ENCODE measurements at places on chromosomes 11 and 22.

DNA sequence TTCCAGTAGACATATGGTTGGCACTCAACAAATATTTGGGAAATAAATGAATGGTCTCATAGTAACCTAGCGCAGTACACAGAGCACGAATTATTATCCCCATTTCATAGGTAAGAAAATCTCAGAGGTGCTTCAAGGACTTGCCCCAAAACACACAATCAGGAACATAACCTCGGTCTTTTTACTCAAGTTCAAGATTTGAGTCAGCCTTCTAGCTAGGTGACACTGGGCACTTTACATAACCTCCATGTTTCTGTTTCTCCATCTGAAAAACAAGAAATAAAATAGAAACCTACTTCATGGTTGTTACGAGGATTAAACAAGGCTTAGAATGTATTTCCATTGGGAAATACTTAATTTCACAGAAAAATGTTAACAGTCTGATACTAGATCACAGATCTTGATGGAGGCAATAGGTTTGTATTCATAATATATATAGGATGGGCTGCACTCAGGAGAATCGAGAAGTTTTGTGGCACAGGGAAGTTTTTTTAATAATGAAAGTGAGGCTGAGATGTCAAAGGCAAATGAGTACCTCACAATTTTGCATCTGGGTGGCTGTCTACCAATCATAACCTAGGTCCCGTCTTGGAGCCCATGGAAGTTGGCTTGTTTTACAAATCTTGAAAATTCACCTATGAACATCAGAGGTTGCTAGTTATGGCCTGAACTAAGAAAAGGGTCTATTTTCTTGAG, 147.4 kb upstream of the ZC3H12C start:
- DNase-seq: no peak

DNA sequence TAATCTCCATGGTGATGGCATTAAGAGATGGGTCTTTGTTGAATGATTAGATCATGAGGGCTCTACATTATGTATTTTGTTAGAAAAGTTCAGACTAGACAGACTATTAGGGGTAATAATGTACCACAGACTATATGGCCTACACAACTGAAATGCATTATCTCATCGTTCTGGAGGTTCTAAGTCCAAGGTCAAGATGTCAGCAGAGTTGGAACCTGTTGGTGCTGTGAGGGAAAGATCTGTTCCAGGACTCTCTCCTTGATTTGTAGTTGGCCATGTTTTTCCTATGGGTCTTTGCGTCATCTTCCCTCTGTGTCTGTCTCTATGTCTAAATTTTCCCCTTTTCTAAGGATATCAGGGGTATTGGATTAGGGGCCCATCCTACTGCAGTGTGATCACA, 8.4 kb upstream of the GLYATL1 start:
- no peak for DNase-seq

DNA sequence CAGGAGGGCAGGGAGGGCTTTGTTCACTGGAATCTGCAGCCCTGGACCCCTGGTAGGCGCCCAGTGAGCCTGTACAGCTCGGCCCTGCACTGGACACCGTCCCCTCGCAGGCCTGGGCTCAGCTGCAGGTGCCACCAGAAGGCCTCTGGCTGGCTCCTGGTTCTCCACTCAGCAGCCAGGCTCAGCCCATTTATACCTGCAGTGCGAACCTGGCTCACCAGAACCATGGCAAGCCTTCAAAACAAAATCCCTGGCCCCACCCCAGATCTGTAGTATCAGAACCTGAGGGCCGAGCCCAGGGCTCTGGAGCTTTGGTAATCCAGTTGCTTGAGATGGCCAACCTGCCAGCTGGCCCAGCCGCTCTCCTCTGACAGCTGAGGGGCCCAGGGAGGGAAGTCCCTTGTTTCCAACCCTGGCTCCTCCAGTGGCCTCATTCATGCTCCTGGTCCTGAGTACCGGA, 870 bp upstream of the FREY1 start:
- no peak for DNase-seq

GRCh38 chr11:36205536-36205935, 83.7 kb downstream of the COMMD9 start:
- DNase-seq: no peak

- peak; percentile 90 for DNase-seq
These were observed 10.4 kb upstream of the C1QTNF6 start for GRCh38 chr22:37198258-37199102.

DNA sequence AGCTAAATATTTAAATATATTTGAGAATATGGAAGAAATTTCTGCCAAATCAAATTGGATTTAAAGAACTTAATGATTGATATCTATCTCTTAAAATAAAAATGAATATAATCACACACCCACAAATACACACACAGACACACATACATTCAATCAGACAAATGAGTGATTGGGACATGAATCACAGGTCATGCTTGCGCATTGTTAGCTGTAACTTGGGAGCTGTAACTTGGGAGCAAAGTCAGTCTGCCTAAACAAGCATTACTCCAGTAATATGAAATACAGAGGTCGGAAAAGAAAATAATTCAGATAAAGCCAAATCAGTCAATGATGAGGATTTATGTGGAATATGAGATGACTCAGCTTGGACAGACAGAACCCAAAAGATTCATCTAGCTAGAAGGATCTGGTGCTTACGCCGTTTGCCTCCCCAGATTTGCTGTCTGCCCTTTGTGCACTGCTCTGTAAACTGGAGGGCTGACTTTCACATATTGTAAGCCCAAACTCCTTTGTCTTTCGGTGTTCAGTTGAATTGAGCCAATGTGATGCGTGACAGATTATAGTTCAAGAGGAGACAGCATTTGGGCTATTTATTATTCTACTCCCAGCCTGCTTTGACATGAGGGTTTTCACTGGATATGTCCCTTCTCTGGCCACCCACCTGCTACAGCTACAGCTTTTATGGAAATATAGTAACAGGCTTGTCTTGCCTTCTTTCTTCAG, 1.6 kb downstream of the OR56B1 start:
- DNase-seq: no peak

- DNase-seq: no peak
These were observed 64.5 kb downstream of the C11orf91 start for GRCh38 chr11:33636104-33636503.

- DNase-seq: no peak
These were observed 13.3 kb downstream of the MS4A13 start for GRCh38 chr11:60528465-60528864.

DNA sequence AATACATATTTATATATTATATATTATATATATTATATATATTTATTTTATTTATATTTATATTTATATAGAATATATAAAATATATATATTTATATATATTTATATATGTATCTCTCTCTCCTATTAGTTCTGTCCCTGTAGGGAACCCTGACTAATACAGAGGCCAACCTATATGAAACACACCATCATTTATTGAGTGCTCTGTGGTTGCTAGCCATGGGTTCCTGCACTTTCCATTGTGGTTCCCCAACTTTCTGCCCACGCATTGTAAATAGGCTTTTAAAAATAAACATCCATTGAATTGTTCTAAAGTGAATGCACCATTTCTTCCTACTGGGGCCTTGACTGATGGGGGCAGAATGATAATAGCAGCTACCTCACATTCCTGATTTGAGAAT, 93.8 kb upstream of the SESN3 start:
- no peak for DNase-seq

DNA sequence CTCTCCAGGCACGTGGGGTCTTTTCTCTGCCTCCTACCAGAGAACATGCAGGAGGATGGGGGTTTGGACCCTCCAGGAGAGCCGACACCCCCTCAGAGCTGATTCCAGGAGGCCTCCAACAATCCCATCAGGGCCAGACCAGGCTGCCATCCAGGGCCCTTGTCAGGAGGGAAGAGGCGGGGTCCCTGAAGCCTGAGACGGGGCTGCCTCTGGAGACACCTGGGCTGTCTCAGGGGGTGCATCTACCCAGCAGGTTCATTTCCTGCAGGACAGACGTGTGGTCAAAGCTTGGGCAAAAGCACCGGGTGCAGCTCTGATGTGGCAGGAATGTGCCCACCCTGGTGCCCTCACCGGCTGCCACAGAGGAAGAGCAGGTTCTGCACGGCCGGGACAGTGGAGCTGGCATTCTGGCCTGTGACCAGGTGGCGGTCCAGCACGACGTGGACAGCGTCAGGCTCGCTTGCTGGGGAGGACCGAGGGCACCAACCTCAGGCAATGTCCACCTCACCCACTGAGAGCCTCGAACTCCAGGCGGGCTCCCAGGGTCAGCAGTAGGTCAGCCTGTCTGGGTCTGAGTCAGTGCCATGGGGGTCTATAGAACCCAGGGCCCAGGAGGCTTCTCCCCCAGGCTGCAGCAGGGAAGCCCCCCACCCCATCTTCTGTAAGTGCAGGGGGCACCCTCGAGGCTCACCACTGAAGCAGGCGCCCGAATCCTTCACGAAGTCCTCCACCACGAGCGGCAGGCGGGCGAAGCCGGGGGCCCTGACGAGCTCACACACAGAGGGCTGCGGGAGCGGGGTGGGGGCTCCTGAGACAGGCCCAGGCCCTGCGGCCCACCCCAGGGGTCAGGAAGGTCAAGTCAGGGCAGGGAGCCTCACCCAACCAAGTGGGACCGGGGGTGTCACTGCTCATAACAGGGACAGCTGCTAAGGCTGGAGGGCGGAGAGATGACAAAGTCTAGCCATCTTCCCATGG, 6.4 kb downstream of the GATD1 start:
- no peak for DNase-seq

DNA sequence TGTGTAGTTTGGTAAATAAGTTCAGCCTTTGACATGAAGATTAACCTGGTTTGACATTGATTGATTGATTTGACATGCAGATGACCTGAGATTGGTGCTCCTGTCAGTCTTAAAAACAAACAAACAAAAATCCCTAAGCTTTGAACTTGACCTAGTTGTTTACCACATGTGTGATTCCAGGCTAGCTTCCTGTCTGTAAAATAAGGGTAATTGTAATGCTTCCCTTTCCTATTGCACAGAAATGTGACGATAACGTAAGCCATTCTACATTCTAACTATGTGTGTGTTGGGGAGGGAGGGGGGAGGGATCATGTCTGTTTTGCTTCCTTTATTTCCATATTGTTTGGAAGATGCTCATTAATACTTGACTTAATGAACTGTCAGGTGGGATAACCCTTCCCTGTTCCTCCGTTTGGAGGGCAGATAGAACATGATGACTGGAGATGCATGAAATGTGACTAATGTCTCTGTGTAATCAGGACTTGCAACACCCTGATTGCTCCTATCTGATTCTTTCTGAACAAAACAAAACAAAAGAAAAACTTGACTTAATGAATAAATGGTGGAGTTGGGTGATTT, 106.1 kb upstream of the CLMP start:
- DNase-seq: no peak

- no peak for DNase-seq
These were observed 626.4 kb downstream of the BRD1 start for GRCh38 chr22:49201046-49201970.

GRCh38 chr22:20944042-20944441, 23.0 kb upstream of the AIFM3 start:
- DNase-seq: no peak

DNA sequence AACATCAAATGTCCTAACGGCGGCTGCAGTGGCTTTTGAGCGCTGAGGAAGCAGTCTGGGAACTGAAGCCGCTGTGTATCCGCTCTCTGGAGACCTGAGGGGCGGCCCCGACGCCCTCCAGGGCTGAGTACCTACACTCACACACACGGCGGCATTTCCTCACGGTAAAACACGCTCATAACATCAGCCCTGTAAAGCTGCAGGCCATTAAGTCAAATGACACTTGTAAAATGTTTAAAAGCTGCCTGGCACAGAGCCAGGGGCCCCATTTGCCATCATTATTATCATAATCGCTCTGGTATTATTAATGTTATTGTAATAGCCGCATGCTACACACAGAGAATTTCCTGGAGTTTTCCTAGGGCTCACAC, 5.1 kb downstream of the CARS1 start:
- no peak for DNase-seq

- no peak for DNase-seq
These were observed 66.5 kb upstream of the GRAMD1B start for GRCh38 chr11:123363556-123363955.

- DNase-seq: no peak
These were observed 6.6 kb upstream of the PIK3C2A start for GRCh38 chr11:17214338-17214737.

DNA sequence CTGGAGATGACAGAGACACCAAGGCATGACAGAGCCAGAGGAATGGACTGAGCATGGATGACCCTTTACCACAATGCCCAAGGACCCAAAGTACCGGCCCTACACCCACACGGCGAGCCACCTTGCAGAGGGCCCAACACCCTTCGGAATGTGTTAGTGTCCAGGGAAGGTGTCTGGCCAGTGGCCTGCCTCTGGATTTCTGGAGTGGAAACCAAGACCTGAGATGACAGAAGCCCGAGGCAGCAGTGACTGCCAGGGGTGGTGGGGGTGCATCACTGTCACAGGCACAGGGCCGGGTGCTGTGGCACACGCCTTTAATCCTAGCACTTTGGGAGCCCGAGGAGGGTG, 28.7 kb downstream of the PDGFB start:
- DNase-seq: no peak

- no peak for DNase-seq
These were observed 125.4 kb downstream of the LUZP2 start for GRCh38 chr11:24622262-24622661.

DNA sequence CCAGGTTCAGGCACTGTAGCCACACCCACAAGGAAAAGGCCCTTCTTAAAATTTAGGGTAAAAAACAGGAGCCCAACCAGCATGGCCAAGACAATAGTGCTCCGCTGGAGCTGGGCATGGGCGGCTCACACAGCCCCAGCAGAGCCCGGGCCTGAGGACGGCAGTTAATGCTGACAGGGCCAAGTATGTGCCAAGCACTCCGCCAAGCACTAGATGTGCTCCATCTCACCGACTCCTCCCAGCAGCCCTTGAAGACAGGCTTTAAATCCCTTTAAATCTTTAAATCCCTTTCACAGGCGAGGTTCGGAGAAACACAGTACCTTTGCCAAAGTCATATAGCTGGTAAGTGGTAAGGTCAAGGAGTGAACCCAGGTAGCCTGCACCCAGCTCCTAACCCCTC, 4.8 kb downstream of the ARFGAP2 start:
- DNase-seq: no peak

DNA sequence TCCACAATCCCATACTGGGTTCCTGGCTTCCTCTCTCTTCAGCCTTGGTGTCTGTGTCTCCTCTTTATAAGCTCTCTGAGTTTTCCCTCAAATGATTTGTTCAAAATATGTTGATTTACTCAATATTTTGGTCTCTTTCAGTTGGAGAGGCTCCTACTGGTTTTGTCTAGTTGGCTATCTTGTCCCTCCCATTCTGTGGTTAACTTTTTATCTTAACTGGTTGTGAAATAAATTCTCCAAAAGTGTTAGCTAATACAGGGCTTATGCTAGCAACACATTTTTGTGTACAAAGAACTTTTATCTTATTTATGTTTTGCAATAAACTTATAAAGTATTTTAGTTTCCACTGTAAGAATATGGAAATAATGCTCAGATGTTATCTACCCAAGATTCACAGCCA, 200.9 kb downstream of the AASDHPPT start:
- no peak for DNase-seq

- DNase-seq: no peak
These were observed 43.9 kb upstream of the YPEL1 start for GRCh38 chr22:21779444-21779843.

DNA sequence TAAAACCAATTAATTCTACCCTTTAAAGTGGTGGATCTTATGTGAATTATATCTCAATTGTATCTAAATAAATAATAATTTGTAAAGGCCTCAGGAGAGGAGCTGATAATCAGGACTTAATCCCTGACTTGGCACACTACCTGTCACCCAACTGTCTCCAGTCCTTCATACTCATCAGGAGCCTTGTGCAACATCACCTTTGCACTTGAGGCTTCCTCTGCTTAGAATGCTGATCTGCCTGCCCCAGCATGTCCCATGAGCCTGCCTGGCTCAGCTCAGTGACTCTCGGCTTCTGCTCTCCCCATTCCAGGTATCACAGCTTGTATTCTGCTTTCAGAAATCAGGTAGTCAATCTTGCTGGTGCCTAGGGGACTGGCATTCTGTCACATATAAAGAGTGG, 43.9 kb upstream of the PRODH start:
- no peak for DNase-seq

Data from activated gamma-delta T cell treated with anti-CD3 and anti-CD28 coated beads, Interleukin-2, amount 50 U/mL, for 16 hours (primary cell).